Memory B cell (primary cell): ENCODE measurements at places on chromosomes 11 and 22.

- no peak for DNase-seq
Observed at GRCh38 chr11:71183878-71184277, 68.5 kb downstream of the SHANK2 start.

DNA sequence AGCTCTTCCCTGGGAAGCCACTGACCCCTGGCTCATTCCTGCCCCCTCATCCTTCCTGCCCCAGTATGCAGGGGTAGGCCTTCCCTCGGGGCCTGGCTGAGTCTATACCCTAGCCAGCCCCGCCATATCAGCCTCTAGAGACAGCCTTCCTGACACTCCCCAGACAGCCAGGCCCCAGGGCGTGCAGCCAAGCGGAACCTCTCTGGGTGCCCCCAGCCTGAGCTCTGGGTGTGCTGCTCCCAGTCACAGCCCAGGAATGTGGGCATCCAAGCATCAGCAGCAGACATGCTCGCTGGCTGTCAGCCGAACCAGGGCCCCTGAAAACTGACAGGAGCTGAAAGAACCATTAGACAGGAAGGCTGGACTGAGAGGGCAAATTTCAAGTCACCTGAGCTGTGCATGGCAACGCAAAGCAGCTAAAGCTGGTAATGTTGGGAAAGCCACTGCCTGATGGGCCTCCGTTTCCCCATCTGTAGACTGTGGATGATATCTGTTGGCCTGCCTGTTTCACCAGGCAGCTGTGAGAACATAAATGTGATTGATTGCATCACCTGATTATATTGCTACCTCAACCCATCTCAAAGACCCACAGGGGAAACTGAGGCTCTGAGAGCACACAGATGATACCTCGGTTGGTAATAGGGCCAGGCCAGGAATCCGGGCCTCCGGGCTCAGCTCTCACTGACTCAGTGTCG is 93.2 kb downstream of the LRRC32 start:
- DNase-seq, result no peak

- no peak for DNase-seq
Observed at GRCh38 chr11:92826136-92826535, 143.3 kb upstream of the MTNR1B start.

DNA sequence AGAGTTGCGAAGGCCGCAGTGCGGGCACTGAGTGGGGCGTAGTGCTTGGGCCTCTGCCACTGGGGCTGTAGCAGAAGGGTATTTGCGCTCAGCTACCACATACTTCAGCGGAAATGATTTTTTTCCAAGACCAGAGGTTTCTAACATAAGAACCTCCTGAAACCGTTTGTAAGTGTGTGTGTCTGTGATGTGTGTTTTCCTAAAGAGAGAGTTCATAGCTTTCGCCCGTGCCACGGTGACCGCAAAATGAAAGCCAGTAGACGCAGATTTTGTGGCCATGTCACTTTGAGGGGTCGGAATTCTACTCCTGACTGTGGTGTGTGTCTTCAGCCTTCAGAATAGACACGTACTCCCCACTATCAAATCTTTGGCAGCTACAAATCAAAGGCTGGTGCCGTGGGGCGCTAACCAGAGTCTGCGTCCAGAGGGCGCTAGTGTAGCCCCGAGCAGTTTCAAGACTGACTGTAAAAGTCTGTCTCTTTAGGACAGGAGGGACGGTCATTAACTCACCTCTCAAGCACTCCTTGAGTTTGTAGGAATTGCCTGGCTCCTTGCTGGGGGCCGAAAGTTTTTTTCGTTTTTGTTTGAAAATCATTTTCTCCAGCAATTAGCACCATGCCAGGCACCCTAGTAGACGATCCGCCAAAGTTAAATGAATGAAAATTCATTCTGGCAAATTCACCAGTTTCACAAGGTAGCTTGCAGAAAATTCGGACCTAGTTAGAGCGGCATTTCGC is 2.5 kb upstream of the CALCA start:
- DNase-seq, result peak; percentile 32

- no peak for DNase-seq
Observed at GRCh38 chr22:49207008-49208003, 620.4 kb downstream of the BRD1 start.

- DNase-seq, result no peak
Observed at GRCh38 chr11:26944866-26945664, 48.8 kb upstream of the FIBIN start.

GRCh38 chr22:22431271-22432220 is 77.0 kb downstream of the ZNF280B start:
- DNase-seq, result peak; percentile 74

DNA sequence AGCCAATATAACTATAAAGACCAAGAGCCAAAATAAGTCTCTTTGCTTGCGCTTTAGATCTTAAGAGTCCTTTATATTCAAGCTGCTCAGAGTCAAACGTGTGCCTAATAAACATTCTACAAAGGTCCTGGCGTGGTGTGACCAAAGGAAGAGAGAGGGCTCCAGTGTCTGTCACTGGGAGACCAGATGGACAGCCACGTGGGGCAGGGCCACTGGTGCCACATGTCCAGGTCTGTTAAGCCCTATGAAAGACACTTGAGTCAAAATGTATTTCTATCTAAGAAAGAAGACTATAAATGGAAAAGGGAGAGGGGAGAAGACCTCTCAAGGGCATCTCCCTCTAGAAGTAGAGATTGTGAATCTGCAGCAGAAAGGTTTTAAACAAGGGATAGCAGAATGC is 32.2 kb upstream of the EHF start:
- DNase-seq, result no peak

- DNase-seq, result no peak
Observed at GRCh38 chr11:116932181-116932580, 94.8 kb upstream of the APOA1 start.

GRCh38 chr22:45689211-45689610 is 17.6 kb downstream of the ATXN10 start:
- no peak for DNase-seq

DNA sequence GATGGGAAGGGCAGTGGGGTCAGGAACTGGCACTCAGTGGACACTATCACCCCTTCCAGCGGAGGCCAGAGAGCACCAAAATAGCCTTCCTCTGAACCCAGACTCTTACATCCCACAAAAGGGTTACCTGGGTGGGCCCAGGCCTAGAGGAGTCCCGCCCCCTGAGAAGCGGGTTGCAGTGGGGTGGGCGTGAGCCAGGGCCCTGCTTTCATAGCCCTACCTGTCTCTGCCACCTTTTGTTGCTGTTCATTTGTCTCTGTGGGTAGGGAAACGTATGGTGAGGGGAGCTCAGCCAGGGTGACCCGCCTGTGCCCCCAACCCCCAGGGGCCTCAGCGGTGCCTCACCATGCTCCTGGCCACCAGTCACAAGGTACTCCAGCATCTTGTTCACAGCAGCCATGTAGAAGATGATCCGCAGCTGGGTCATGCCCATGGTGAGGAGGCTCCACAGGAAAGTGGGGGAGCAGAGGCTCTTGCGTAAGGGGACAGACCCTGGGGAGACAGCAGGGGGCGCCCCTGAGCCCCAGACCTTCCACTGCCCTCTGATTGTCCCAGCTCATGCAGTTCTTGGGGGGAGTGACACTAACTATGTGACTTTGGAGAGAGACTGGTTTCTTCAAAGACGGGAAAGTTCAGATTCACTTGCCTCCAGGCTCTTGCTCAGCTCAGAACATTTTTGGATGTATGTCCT is 24.0 kb downstream of the SLC43A1 start:
- DNase-seq, result no peak

DNA sequence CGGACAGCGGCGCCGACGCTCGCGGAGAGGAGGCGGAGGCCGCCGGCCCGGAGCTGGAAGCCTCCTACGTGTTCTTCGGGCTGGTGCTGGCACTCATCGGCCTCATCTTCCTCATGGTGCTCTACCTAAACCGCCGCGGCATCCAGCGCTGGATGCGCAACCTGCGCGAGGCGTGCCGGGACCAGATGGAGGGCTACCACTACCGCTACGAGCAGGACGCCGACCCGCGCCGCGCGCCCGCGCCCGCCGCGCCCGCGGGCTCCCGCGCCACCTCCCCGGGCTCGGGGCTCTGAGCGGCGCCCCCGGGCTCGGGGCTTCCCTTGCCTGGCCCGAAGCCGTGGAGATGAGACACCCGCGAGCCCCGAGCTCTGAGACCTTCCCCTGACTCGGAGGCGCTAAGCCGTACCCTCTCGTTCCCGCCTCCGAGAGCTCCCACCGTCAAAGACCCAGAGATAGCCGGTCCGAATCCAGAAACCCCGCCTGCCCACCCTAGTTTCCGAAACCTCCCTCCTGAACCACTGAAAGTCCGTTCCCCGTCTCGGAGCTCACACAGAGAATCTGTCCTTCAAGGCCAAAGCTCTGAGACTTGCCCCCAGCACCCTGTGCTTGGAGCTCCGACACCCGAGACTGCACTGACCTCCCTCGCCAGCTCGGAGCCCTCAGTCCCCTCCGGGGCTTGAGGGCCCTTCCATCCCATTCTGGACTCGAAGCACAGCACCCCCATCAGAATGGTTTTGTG is 1.5 kb downstream of the TPBGL start:
- DNase-seq, result no peak

GRCh38 chr11:36558571-36559413 is 9.0 kb upstream of the RAG1 start:
- no peak for DNase-seq

- DNase-seq, result no peak
Observed at GRCh38 chr11:108680271-108680670, 15.4 kb downstream of the DDX10 start.

- DNase-seq, result no peak
Observed at GRCh38 chr22:19687561-19688300, 26.6 kb upstream of the SEPTIN5 start.

DNA sequence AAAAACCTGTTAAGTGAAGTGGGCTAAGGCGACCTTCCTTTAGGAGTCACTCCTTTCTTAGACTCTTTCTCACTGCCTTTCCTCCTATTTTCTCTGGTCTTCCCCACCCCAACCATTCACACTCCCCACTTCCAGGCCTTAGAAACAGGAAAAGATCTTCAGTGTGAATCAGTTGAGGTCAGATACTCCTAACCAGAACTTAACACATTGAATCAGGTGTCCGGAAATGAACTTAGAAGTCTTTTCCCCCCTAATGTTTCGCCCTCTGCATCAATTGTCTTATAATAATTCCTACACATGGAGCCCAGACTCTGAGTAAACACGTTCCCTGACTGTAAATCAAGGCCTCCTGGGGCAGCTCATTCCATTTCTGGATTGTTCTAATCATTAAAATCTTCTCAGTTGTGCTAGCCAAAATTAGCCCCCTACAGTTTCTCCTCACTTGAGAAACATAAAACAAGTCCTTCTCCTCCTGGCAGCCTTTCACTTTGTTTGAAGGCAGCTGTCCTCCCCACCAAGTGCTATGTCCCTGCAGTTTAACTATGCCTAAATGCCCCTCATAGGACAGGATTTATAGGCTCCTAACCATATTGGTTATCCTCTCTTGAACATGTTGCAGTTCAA is 32.7 kb upstream of the USP47 start:
- no peak for DNase-seq

- no peak for DNase-seq
Observed at GRCh38 chr22:20652130-20652529, 121.8 kb upstream of the SERPIND1 start.

DNA sequence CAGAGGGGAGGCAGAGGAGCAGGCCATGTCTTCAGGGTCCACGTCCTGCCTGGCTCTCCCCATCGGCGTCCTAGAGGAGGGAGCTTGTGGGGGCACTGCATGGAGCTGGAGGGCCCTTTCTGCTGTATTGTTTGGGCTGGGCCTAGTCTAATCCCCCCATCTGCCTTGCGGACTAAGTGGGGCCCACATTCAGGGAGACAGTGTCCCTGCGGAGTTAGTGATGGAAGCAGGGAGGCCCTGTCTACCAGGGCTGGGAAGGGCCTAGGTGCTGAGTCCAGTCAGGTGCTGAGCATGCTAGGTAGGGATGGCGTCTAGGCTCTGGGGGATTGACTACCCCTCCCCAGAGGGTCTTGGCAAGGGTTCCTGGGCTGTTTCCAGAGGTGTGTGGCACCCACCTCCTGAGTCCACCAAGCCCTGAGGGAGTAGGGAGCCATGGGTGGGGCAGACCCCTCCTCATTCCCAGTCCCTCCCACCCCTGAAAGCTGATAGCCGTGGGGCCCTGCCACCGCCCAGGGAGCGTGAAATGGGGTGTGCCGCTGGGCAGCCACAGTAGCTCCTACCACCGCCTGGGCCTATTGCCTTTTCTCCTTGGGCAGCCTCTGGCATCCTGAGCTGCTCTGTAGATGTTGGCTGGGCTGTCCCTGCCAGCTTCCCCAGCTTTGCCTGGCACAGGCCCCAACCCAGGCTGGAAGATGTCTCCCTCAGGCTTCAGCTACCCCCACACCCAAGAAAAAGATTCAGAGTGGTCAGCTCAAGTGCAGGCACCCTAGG is 1.9 kb upstream of the POLD4 start:
- DNase-seq, result no peak

GRCh38 chr11:69351460-69351859 is 57.5 kb downstream of the MYEOV start:
- DNase-seq, result no peak

- no peak for DNase-seq
Observed at GRCh38 chr22:31104869-31105268, 2.5 kb downstream of the SELENOM start.

- DNase-seq, result no peak
Observed at GRCh38 chr11:120499088-120499487, 12.5 kb upstream of the GRIK4 start.
